Inflammatory macrophage (primary cell): ENCODE measurements at places on chromosomes 12 and 14.

DNA sequence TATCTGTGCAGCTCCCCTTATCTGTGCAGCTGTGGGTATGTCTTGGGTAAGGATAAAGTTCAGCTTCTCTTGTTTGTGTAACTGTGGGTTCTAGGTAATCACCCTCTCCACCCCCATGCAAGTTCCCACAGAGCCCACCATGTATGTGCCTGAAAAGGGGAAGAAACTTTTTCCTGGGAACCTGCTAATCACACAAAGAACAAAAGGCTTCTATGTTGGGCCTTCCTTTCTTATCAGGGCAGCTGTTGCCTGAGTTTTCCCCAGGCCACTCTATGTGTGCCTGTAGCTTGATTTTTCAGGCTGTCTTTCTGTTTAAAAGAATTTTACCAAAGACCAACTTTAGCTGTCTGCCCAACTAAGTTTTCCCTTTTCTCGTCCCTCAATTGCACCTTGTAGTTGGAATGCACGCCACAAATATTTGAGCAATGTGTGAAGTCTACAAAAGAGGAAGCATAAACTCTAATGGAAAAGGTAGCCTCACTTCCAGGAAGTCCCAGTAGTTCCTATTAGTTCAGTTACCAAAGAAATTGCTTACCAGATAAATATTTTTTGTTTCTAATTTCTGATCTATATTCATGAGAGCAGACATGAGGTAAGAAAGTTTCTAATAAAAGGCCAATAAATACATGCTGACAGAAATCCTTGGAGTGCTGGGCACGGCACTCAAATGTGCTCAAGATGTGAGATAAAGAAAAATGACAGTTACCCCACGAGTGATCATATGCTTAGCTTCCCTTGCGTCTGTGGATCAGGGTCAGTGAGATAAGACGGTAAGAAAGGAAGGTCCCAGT lies 2.7 kb upstream of the GALC start:
- peak; percentile 29 for DNase-seq

DNA sequence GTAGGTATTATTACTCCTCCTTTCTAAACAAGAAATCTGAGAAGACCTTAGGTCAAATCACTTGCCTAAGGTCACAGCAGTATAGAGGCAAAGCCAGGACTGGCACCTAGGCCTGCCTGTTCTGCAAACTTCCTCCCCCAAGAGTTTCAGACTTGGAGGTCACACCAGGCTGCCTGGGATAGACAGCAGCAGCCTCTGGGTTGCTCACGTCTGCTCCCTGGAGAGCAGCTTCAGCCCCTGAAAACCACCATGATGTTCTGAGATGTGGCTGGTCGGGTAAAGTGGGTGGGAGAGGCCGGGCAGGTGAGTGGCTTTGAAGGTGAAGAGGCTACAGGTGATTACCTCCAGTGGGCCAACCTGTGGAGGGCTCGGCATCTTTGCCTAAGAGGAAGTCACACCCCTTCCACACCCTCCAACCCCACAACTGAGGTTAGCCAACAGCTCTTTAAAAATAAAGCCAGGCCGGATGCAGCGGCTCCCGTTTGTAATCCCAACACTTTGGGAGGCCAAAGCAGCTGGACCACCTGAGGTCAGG lies 37.0 kb upstream of the PNMA1 start:
- no peak for DNase-seq

- DNase-seq = no peak
Observed at GRCh38 chr12:56528846-56529245, 7.2 kb downstream of the RBMS2 start.

GRCh38 chr12:107291018-107291417 lies 197.7 kb upstream of the CRY1 start:
- DNase-seq = no peak

- DNase-seq = no peak
Observed at GRCh38 chr12:131055596-131056233, 102.0 kb downstream of the ADGRD1 start.

DNA sequence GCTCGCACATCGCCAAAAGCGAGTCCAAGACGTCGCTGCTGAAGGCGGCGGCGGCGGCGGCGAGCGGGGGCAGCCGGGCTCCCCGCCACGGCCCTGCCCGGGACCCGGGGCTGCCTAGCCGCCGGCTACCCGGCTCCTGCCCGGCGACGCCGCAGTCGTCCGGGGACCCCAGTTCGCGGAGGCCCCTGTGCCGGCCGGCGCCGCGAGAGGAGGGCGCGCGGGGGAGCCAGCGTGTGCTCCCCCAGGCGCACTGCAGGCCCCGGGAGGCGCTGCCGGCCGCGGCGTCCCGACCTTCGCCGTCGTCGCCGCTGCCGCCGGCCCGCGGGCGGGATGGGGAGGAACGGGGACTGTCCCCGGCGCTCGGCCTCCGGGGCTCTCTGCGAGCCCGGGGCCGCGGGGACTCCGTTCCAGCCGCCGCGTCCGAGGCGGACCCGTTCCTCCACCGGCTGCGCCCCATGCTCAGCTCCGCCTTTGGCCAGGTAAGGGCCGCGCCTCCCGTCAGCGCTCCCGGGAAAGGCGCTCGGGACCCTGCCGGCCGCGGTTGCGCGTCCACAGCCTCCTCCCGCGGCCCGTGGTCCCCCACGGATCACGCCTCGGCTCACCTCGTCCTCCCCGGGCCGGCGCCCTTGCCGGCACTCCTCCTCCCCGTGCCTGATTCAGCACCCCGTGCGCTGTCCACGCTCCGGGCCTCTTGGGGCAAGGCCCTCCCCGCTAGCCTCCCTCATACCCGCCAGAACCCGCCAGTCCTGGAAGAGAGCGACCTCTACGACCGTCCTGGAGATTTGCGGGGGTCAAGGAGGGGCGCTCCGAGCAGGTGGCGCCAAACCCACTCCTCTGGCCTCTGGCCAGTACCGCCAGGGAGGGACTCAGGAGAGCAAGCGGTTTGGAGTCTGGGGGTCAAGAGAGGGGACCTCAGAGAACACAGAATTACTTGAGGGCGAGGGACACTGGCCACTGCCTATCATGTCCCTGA lies 721 bp downstream of the CABP1 start:
- DNase-seq = peak; percentile 56

DNA sequence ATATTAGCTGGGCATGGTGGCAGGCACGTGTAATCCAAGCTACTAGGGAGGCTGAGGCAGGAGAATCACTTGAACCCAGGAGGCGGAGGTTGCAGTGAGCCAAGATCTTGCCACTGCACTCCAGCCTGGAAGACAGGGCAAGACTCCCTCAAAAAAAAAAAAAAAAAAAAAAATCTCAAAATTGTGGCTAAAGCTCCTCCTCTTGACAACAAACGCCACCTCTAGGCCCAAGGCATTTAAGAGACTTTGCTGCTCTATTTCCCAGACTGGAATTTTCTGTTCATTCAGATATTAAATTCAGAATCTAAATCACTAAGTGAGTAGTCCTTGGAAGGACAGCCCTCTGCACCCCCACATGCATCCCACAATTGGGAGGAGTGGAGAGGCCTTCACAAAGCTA lies 1.4 kb downstream of the ZFYVE1 start:
- DNase-seq = no peak

- no peak for DNase-seq
Observed at GRCh38 chr12:66964629-66965028, 285.8 kb upstream of the GRIP1 start.

- DNase-seq = no peak
Observed at GRCh38 chr12:3117144-3117581, 40.0 kb downstream of the TSPAN9 start.

DNA sequence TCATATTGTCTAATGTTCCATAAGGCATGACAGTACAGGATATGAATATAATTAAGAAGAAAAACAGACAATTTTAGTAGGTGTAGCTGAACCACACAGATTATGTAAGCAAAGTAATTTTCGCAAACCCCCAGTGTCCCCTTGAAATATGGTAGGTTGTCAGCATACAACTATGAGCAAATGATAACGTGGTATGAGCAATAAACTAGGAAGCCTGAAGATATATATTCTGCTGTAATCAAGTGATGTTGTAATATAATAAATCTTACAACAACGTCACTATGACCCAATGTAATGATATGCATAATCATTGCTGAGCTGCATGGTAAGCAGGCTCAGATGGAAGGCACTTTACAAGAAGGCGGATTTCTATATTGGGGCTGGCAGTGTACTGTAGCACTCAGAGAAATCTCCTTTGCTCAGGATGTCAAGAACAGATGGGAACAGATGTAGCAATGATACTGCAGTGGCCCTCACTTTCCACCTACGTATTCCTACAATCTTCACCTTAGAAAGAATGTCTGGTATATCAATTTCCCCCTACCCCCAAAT lies 47.8 kb upstream of the MYF6 start:
- no peak for DNase-seq

DNA sequence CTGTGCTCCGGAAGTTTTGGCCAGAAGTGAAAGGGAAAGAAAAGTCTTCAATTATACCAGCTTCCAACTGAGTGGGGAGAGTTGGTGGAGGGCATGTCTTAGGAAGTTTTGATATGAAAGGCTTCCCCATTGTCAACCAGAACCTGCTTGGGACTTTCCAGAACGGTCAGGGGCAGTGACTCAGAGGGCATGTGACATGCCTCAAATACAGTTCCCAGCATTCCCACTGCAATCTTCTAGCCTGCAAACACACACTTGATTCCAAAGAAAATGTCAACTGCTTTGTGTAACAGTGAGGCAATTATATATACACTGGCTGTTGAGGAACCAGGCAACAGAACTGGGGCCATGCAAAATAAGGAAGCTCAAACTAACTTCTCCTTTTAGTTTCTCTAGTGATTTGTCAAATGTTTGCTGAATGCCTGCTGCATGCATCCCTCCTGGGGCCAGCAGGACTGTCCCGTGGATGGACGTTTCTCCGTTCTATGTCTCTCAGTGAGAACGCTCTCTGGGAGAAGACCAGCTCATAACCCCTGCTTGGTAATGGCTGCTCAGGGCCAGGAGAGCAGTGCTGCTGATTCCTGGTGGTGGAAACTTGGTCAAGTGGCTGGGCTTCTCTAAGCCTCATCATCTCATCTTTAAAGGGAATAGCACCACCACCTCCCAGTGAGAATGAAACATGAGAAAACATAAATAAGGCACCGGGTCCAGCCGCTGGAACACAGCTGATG lies 18.3 kb downstream of the SLC25A47 start:
- DNase-seq = peak; percentile 97

DNA sequence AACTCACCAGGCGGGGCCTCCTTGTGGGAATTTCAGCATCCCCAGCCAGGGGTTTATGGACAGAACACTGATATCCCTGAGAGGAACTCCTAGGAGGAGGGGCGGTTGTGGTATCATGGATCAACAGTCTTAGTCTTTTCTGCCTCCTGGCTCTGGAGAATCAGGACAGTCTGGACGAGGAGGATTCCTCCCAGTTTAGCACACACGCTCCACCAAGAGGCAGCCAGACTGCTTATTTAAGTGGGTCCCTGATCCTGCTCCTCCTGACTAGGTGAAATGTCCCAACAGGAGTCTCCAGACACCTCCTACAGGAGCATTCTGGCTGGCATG lies 10.4 kb upstream of the ZNF705A start:
- DNase-seq = no peak

GRCh38 chr12:55930771-55931316 lies at the start of gene DGKA:
DGKA (plus strand) TSS chr12:55931162; CDS start chr12:55936504, 5,342 bp downstream.
- peak; percentile 49 for DNase-seq

GRCh38 chr12:76586764-76587395 lies 27.3 kb upstream of the OSBPL8 start:
- DNase-seq = peak; percentile 69

GRCh38 chr14:69284170-69284569 lies 24.2 kb downstream of the GALNT16 start:
- DNase-seq = no peak

GRCh38 chr12:15534322-15534721 lies 212.0 kb downstream of the PTPRO start:
- peak; percentile 74 for DNase-seq

- no peak for DNase-seq
Observed at GRCh38 chr12:50621399-50622300, 116.9 kb downstream of the DIP2B start.

- DNase-seq = no peak
Observed at GRCh38 chr12:121224591-121224990, 14.7 kb downstream of the P2RX4 start.

DNA sequence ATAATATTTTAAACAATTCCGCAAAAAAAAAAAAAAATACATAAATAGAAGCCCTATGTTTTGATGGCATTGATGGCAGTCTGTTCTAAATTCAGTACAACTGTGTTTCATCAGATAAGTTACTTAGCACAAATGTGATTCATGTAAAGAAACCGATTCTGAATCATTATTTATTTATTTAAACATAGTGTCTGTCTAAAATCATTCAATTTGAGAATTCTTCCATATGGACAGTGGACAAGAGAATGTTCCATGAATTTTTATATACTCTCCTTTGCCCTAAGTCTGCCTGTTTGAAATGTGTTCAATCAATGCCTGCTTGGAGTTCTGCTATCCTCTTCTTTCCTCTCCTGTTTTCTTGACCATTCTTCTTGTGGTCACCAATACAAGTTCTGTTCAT lies 126.5 kb downstream of the PDE3A start:
- DNase-seq = no peak

DNA sequence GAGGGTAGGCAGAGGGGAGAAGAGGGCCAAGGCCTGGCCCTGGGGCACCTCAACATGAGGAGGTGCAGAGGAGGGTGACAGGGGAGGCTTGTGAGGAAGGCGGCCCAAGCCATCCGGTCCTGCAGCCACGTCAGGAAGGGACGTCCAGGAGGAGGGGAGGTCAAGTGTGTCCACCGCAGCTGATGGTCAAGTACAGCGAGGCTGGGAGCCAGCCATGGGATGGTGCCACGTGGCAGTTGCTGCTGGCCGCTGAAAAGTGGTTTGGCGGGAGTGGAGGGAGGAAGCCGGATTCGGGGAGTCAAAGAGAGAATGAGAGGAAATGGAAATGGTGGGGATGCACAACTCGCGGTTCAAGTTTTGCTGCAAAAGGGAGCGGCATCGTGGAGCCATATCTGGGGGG lies 41.2 kb downstream of the PRIMA1 start:
- DNase-seq = no peak

- peak; percentile 12 for DNase-seq
Observed at GRCh38 chr12:119666900-119667576, 895 bp upstream of the PRKAB1 start.

DNA sequence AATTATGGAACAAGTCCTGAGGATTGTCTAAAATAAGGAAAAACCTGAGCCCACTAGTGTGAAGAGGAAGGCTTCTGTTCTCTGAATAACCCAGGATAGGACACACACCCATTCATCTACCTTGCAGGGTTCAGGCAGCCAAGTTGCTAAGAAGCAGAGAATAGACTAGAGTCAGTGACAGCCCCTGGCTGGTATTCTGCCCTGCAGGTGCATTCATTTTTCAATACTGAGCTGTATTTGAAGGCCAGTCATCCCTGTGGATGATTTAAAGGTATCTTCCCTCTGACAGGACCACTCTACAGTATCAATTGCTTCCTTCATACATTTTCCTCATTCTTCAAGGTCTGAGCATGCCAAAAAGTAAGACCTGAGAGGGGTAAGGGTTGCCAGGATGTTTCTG lies 22.9 kb downstream of the WNT5B start:
- no peak for DNase-seq

- DNase-seq = no peak
Observed at GRCh38 chr14:32934073-32934880, 4.4 kb upstream of the NPAS3 start.

DNA sequence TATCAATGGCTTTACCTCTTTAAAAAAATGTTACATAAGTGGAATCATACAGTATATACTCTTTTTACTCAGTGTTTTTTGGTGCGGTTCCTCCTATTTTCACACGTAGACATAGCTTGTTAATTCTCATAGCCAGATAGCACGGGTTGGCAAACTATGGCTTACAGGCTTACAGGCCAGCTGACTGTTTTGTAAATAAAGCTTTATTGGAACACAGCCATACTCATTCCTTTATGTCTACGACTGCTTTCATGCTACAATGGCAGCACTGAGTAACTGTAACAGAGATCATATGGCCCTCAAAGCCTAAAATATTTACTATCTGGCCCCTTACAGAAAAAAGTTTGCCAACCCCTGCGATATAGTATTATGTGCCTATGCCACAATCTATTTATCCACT lies 5.8 kb upstream of the DAAM1 start:
- DNase-seq = no peak
